ENCODE measurements at places on chromosomes 3 and 15.

DNA sequence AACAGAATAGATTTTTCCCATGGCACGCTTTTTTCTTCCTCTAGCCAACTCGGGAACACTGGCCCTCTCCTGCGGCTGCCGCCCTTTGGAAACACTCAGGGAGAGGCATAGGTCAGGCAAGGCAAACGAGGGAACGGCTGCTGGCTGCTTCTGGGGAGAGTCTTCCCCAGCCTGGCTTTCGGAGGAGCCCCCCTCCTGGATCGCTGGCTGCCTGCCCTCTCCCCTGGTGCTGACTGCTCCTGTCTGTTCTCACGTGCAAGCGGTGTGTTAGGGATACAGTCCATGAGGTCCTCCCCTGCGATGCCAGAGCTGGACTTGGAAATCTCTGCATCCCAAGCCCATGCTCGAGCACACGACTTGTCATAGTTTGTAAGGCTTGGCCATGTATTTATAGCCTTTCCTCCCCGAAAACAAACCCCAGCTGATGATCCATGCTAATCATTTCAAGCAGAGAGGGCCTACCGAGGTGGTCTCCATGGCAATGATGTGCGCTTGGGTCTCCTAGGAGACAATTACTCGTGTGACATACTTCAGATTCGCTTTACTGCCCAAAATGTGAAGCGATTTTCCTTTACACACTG lies 315.6 kb upstream of the ATP10A start:
- no peak for DNase-seq

- no peak for DNase-seq
These were observed 1.4 kb downstream of the MBNL1 start for GRCh38 chr3:152269831-152270734.

DNA sequence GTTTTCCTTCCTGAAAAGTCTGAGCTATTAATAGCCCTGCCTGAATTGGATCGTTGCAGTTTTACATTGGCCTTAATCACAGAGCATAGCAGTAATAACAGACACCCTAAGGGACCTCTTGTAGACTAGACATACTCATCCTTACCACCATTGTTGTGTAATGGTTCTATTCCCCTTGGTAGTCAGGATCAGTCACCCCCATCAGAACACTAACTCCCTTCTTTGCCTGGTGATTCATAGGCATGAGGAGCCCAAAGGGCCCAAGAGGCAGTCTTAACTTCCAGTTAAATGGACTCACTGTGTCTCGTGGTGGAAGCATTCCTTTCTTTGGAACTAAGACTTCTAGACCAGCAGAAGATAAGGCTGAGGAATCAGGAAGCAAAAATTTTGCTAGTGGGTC lies 20.2 kb downstream of the CGGBP1 start:
- no peak for DNase-seq

- no peak for DNase-seq
These were observed 11.2 kb downstream of the SCAP start for GRCh38 chr3:47464588-47464987.

DNA sequence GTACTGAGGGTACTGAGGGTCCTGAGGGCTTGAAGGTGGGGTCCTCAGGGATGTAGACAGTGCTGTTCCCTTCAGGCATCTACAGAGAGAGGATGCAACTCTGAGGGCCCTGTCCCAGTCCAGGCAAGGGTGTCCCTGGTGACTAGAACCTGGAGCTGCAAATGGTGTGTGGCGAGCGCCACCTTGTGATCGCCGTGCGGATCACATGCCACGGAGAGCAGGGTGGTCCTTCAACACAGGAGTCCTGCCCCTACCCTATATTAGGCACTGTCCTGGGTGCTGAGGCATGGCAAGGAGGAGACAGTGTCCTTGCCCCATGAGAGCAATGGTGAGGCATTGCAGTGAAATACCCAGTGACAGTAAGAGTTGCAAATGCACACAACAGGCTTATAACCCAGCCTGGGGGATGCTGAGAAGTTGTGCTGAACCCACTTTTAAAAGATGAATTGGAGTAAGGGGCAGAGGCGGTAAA lies 23.6 kb downstream of the RHCG start:
- peak; percentile 79 for DNase-seq

GRCh38 chr3:156492801-156493261 lies 62.1 kb downstream of the SSR3 start:
- DNase-seq, result no peak

DNA sequence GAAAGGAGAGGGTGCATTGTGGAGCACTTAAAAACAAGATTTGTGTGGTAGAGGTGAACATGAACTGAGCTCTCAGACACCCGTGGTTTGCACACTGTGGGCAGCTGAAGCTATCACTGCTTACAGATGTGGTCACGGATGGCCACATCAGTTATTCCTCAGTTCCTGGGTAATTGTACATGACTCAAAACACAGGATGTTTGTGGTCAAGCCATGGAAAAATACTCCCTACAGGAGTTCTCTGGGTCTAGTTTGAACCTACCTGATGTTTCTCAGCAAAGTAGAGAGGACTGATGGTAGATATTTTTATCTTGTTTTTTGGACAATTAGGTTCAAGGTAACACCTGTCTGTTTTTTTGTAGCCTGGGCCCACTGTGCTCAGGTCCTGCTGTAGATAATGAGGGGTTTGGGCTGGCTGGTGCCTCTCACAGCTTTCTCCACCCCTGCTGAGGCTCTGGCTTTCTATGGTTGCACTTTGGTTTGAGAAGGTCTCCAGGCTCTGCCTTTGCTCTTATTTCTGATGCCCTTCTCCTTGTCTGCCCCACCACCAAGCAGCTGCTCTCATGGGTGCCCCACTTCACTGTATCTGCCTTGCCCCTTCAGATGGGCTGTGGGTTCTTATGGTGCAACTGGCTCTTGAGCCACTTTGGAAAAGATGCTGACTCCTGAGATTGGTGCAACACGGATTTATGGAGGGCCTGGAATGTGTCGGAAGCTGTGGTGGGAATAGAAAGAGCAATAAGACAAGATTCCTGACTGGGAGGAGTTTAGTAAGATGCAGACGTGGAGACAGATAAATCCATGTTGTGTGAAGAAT lies 40.1 kb downstream of the CDCP1 start:
- no peak for DNase-seq

DNA sequence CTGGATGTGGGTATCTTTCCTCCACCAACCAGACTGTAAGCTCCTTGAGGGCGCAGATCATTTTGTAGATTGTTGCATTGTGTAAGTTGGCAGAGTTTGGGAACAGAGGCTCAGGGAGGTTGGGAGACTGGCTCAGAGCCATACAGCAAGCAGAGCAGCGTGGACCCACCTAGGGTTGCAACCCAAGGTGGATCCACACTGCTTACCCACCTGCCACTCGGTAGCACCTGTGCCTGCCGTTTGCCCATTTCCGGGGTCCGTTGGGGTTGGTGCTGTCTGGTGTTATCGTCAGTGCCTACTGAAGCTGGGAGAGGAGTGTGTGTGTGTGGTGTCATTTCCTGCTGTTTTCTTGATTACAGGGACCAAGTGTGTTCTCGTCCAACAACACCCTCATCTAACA lies 19.0 kb downstream of the SMAD6 start:
- DNase-seq, result no peak

GRCh38 chr15:95458721-95459120 lies 871.8 kb upstream of the NR2F2 start:
- DNase-seq, result no peak

DNA sequence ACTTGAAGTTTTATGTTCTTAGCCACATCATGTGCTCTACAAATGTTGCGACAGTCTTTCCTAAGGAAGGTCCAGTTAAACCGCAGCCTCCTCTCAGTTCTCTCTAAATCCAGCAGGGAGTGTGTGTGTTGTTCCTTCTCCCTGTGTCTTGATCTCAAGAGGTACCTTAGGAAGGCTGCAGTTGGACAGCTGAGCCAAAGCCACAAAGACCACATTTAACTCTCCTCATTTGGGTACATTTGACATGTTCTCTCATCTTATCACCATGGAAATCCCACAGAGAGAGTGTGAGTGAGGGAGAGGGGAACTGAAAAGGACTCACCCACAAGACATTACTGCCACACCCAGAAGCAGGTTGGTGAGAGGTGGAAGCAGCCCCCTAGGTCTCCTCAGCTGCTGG lies 79.5 kb downstream of the CD200R1L start:
- no peak for DNase-seq

DNA sequence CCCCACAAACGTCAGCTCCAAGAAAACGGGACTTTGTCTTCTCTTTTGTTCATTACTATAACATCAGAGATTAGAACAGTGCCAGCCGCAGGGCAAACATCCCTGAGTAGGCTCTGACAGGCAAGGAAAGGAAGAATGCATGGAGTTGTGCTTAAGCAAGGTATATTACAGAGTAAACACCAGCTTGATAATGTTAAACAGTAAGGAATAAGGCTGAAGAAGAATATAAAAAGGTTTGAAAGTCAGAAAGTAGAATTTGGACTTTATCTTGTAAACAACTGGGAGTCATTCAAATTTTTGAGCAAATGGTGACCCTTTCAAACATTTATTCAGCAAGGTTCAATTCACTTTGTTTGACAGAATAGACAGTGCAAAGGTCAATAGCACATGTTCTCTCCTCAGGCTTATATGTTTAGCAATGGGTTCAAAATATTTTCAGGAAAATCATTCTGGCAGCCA lies 11.0 kb downstream of the GABPB1 start:
- no peak for DNase-seq

DNA sequence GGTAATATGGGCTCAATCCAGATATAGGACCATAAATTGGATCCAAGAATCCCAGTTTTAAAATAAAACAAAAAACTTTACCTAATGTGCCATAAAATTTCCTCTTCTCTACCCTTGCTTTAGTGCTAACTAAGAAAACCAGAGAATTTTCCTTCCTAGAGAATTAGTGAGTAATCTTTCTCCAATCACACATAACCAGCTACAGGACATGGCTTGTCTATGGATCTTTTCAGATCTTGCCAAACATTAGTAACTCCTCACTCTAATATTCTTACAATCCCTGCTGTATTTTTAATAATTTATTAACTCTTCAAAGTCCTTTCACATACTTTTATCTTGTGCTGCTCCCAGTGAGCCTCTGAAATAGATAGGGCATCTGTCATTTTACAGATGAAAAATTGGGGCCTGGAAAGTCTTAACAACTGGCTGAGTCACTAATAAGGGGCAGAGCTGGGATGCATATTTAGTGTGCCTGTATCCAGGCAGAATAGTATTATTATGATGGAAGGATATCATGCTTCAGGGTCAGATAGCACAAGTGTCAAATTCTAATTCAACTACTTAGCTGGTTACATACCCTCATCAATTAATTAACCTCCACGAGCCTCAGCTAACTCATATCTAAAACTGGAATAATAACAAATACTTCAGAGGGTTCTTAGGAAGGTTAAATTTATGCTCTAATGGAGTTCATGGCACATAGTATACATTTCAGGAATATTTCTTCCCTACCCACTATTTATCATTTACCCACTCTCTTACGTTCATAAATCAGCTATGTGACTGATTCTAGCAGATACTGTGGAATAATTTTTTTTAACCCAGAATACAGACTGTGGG lies 5.6 kb downstream of the ZBED2 start:
- no peak for DNase-seq

GRCh38 chr3:11819146-11819689 lies 27.5 kb downstream of the TAMM41 start:
- DNase-seq, result no peak

GRCh38 chr15:82110144-82110543 lies 64.3 kb upstream of the MEX3B start:
- no peak for DNase-seq

DNA sequence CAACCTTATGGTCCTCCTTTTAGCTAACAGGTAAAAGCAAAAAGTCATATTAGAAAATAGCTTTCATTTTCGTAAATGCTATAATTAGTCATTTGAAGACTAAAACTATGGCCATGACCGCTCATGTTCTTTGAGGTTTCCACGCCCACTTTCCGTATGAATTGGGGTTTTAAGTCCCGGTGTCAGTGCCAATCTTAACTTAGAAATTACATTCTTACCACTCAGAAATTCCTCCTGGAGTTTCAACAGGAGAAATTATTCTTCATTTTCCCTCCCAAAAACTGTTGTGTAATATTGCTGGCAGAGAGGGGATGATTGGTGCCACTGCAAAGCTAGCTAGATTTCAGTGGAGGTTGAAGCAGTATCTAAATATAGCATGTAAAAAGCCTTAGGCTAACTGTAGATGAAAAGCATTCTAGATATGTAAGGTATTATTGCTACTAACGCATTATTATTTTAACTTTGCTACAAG lies 71.0 kb upstream of the MDFIC2 start:
- no peak for DNase-seq

DNA sequence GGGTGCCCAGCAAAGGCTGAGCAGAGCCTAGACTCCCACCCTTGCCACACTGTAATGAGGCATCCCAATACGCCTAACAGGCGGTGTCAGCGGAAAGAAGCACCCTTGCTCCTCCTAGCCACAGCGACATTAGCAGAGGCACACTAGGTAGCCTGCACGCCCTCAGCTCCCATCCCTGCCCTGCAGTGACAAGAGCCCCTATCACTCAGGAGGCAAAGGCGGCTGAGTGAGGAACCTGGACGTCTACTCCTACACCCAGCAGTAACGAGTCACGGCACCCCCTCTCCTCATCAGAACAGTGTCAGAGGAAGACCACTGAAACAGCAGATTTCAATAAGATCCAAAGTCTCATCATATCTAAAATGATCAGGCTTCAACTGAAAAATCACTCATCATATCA lies 12.0 kb upstream of the MAP6D1 start:
- DNase-seq, result no peak

DNA sequence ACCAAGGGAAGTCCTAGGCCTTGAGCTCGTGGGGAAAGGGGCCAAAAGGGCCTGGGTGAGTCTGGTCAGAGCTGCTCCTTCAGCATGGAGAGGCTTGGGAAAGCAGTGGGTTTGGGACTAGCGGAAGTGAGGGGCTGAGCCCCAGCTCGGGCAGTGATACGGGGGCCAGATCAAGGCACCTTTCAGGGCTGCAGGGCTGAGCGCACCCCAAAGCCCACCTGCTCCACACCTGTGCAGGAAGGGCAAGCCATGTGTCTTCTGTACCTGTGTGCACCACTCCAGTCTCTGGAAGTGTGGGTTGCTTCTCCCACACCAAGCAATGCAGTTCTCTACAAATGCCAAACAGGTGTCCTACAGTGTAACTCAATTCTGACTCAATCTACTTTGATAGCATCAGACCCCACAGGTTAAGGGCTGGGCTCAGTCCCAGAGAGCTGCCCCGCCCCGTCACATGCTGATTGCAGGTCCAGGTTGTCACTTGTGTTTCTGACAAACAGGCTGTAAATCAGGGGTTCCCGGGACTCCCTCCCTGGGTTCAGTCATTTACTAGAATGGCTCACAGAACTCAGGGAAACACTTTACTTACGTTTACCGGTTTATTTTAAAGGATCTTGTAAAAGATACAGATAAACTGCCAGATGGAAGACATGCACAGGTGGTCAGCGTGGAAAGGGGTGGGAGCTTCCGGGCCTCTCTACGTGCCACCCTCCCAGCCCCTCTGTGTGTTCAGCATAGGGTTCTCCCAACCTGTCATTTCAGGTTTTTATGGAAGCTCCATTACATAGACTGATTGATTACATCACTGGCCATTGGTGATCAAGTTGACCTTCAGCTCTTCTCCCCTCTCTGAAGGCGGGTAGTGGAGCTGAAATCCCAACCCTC lies 28.8 kb upstream of the KLF13 start:
- no peak for DNase-seq

All from neuronal stem cell (in vitro differentiated cells).